ENCODE measurements at places on chromosomes 2 and 18. TPM values are rescaled to one million over a fixed set of nuclear protein-coding genes. Genes with fewer than 3 reads are reported as not detected.

The RAMP1 gene
- 0.65 TPM for total RNA-seq

The CD8B2 gene
- not detected for total RNA-seq

The FAM161A gene
- total RNA-seq: 10.2 TPM

The C2orf72 gene
- total RNA-seq: 1.1 TPM

The DCDC2C gene
- total RNA-seq: not detected

The RUFY4 gene
- not detected for total RNA-seq

The CDH20 gene
- total RNA-seq: 0.13 TPM

The MFF gene
- 86.8 TPM for total RNA-seq

The EML4 gene
- 104 TPM for total RNA-seq

The CHRND gene
- not detected for total RNA-seq

The NEB gene
- total RNA-seq: 2.6 TPM

The NPPC gene
- 4.7 TPM for total RNA-seq

The POTEC gene
- 0.07 TPM for total RNA-seq

The UNC80 gene
- total RNA-seq: 0.38 TPM

The CENPA gene
- 30.9 TPM for total RNA-seq

The GPAT2 gene
- total RNA-seq: 0.63 TPM

The TRIM54 gene
- 4.2 TPM for total RNA-seq

The TPRKB gene
- 41.6 TPM for total RNA-seq

The CYTIP gene
- 0.23 TPM for total RNA-seq

The SAP130 gene
- total RNA-seq: 49.2 TPM

The HMSD gene
- total RNA-seq: 4.8 TPM

The SOCS6 gene
- 22.9 TPM for total RNA-seq

The STON1 gene
- 10.1 TPM for total RNA-seq

The MYO5B gene
- 6.9 TPM for total RNA-seq

The GPR39 gene
- 0.63 TPM for total RNA-seq

The ALLC gene
- not detected for total RNA-seq

All from H1 (cell line).